ENCODE measurements at places on chromosomes 5 and 9.

DNA sequence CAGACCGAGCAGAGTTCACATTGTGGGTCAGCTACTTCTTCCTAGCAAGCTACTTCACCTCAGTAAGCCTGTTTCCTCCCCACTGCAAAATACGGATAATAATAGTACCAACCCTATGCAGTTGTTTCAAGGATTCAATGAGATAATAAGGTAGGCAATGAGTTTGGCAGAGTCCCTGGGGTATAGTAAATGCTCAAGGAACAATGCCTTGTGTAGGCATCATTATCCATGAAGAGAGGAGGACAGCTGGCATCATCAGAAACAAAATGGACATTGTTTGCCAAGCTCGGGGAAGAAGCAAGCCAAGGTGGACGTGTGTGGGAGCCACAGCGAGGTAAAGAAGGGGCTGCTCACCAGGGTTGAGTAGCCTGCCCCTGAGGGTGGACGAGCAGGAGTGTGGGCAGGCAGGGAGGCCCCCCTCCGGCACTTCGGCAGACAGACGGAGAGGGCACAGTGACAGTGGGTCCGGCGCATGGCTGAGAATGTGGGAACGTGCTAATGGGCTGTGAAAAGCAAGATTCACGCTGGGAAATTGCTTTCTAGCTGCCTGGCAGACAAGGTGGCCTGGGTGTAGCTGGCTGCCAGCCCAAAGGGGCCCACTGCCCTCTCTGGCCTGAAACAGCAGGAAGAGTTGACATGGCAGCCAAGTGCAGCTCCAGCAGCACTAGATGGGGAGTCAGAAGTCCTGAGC, 10.1 kb downstream of the CAMK2A start:
- DNase-seq, result no peak

- DNase-seq, result peak; percentile 57
These were observed 57.3 kb upstream of the C6 start for GRCh38 chr5:41270423-41271251.

DNA sequence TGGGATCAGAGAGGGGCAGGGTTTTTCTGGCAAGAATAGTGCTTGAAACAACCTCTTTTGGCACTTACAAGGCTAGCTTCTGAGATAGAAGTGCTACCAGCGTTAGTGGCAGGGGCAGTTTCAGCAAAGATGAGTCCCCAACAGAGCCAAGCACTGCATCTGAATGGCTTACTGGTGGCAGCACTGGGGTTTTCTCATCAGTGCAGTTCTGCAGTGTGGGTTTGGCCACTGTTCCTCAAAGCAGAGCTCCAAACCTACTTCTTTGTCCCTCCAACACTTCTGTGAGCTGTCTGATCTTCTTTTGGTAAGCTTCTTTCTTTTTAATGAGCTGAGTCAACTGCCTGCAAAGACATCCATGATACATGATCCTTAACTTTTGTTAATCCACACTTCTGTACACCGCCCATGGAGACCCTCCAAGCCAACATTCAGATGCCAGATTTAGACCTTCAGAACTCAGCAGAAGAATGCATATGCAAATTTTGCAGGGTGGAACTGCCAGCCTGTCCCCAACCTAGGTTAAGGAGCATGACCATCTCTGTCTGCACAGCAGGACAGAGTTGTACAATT, 29.9 kb upstream of the FSTL4 start:
- DNase-seq, result no peak

DNA sequence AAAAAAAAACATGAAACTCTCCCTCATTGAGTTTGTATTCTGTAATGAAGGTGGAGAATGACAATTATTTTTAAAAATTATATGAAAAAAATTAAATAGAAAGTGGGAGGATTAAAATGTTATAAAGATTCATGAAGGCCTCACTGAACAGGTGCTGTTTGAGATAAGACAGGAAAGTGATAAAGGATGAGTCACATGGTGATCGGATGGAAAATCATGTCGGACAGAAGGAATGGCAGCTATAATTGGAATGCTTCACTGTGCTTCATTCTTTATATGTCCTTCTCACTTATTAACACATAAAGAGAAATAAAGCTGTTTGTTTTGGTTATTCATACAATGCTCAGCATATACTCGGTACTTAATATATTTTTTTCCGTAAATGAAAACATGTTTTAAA, 464.5 kb upstream of the RGMB start:
- DNase-seq, result peak; percentile 31

DNA sequence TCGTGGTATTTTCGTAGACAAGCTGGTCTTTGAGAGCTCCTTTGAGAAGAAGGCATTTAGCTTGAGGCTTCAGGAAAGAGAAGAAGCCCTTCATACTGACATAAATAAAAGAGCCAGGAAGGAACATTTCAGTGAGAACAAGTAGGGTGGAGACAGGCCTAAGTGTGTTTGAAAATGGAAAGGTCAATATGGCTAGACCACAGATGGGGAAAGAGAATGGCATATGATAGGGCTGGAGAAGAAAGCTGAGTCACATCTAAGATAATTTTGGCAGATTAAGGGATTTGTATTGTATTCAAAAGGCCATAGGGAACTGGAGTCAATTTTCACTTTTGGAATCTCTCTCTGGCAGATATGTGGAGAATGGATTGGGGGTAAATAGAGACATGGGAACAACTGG, 374.9 kb downstream of the TMEM38B start:
- DNase-seq, result no peak

DNA sequence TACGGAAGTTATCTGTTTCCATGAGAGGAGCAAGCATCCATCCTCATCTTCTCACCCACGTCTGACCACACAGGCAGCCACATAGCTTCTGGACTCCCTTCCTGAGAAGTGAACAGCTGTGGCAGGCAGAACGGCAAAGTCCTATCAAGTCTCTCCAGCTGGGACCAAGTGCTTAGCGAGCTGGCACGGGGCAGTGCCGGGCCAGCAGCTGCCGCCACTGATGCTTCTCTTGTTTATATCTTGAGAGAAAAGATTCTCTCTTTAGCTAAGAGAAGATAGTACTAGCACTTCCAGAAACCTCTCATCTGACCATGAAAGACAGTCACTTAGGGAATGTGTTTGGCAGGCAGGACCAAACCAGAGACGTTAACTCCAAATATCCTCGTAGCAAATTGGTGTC, 37.2 kb downstream of the PLAC8L1 start:
- no peak for DNase-seq

DNA sequence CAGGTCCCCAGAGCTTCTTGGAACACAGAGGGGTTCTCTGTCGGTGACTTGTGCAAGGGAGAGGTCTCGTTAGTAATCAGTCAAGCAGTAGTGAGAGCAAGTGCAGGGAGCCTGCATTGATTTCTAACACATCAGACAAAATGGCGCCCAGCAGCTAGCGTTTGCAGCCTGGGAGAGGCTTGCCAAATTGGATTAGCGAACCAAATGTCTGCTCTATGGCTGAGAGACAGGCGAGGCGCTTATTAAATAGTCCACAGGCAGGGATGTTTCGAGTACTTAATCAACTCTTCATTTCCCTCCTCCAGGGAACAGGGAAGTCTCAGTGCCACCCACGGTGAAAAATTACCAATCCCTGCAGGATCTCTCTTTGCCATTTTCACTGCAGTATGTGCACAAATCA, 131.4 kb upstream of the SHB start:
- DNase-seq, result no peak

- DNase-seq, result peak; percentile 86
These were observed 9.7 kb downstream of the LECT2 start for GRCh38 chr5:135944967-135945560.

DNA sequence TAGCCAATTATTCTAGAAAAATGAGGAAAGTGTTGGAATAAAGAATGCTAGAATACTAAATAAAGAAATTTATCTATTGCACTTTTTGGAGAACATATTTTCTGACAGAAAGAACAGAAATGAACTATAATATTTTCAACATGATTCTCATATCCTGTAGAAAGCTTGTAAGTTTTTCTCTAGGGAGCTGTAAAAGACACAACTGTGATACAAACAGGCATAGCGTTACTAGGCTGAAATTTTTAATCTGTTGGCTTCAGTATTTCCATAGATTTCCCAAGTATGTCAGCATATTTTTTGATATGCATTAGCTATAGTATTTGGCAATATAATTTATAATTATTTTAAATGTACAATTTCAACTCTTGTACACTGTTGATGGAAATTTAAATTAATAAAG, 31.3 kb downstream of the ANXA1 start:
- DNase-seq, result no peak

GRCh38 chr9:30280229-30280900, 2104.1 kb upstream of the ACO1 start:
- no peak for DNase-seq

DNA sequence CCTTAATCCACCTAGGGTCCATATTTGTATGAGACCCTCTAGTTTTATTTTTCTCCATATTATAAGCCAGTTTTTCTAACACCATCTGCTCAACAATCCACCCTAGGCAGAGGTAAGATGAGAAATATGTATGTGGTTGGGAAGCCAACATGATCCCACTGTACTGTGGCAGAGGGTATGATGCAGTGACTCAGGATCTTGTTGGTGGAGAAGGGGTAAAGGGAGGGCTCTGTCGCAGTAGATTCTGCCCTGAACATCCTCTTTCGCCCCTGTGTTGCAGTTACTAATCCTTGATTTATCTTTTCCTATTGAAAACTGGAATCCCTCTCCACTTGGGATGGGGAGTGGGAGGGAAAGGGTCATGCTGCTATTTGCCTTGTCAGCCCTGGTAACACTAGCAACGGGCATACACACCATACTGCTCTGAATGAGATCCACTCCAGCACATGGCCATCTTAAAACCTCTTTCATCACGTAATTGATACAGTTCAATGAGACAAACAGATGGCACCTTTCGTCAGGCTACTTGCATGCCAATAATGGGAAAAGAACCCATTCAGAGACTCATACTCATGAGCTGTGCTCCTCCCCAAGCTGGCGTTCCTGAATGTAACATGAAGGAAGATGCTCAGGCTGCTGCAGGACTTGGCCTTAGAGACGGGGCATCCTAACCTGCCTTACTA, 63.0 kb downstream of the ADAMTS12 start:
- DNase-seq, result peak; percentile 40

DNA sequence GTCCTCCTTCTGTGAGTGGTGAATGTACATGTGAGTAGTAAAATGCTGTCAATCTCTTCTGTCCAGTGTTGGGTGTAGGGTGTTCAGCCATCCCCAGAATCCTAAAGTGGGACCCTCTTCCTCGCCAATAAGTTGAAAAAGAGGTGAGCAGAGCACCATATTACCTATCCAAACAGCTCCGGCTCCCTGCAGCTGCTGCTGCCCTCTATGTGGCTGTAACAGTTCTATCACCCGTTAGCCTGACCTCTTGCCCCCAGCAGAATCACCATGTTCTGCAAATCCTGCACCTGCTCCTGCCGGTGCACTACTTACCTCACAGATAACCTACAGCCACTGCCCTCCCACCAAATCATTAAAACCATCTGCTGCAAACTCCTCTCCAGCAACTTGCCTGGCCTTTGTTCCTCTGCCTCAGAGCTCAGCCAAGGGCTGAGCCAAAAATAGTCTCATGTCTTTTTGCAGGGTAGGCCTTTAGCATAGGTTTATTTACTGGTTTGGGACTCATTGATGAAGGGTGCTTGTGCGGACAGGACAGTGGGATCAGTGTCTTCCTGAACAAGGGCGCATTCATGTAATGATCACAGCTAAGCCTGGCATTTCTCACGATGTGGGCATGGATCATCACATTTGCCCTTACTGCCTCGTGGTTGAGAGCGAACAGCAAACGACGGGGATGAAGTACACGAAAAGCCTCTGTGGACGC, 49.6 kb upstream of the CCL21 start:
- no peak for DNase-seq

DNA sequence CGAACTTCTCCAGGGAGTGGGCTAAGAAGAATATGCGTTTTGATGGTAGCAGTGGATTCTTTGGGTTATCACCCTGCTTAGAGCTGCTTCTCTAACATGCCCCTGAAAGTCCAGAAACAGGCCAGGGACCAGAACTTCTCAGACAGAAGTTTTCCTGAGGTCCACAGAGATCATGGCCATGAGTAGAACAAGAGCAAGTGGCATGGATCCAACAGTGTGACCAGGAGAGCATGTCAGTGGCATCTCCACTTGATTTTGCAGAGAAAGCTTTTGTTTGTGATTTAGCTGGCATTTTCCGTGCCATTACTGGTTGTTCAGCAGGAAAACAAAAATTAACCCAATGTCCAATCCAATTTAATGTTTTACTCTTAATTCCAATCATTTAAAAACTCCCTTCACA, 298.5 kb upstream of the CD180 start:
- no peak for DNase-seq

DNA sequence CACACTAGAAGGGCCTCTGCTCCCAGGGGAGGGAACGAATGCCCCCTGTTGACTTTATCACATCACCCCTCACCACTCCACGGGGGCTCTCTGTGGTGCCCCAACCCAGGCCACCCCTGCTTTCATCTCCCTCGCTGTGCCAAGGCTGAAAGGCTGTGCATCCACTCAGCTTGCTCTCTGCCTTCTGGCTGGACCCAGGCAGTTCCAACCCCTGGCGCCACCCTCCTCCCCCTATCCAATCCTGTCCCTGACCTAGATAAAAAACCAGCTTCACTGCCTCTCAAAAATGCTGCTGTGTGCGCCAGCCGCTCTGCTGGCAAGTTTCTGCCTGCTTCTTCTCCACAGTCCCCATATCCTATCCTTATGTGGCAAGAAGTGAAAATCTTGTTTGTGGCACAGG, 22.4 kb upstream of the CORO2A start:
- DNase-seq, result no peak

- DNase-seq, result no peak
These were observed 39.4 kb downstream of the RNF44 start for GRCh38 chr5:176497852-176498251.

Measured in fibroblast of skin of scalp (primary cell).